ENCODE measurements at places on chromosomes 4 and X.

GRCh38 chr4:13441506-13441905 is 42.6 kb downstream of the RAB28 start:
- no peak for DNase-seq

- DNase-seq: no peak
Observed at GRCh38 chrX:120228187-120228908, 22.3 kb upstream of the ZBTB33 start.

GRCh38 chr4:137420901-137421396 is 111.3 kb downstream of the PCDH18 start:
- no peak for DNase-seq

- no peak for DNase-seq
Observed at GRCh38 chrX:19212037-19212436, 89.8 kb upstream of the ADGRG2 start.

GRCh38 chrX:41526925-41527324 is 79.8 kb downstream of the NYX start:
- no peak for DNase-seq

GRCh38 chr4:138190452-138190858 is 51.7 kb downstream of the SLC7A11 start:
- no peak for DNase-seq

- no peak for DNase-seq
Observed at GRCh38 chr4:124803641-124804040, 91.1 kb upstream of the ANKRD50 start.

GRCh38 chrX:7889680-7890079 is 37.5 kb downstream of the PNPLA4 start:
- no peak for DNase-seq

- DNase-seq: peak; percentile 48
Observed at GRCh38 chrX:123803331-123803983, 56.4 kb upstream of the XIAP start.

DNA sequence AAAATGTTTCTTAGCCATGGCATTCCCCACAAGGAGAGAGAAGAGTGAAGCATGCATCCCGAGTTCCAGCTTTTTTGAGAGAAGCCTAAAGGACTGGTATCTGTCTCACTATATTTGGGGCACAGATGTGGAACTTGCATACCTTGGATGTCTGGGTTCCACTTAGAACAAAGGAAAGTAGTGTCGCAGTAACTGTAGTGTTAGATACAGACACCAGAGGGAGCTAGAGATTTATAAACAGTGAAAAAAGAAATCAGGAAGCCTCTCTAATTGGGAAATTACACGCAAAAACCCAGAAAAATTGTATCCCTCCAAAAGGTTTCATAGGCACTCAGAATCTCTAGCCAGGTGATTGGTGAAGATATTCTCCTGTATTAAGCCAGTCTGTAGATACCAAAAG is 34.4 kb downstream of the AGTR2 start:
- no peak for DNase-seq

DNA sequence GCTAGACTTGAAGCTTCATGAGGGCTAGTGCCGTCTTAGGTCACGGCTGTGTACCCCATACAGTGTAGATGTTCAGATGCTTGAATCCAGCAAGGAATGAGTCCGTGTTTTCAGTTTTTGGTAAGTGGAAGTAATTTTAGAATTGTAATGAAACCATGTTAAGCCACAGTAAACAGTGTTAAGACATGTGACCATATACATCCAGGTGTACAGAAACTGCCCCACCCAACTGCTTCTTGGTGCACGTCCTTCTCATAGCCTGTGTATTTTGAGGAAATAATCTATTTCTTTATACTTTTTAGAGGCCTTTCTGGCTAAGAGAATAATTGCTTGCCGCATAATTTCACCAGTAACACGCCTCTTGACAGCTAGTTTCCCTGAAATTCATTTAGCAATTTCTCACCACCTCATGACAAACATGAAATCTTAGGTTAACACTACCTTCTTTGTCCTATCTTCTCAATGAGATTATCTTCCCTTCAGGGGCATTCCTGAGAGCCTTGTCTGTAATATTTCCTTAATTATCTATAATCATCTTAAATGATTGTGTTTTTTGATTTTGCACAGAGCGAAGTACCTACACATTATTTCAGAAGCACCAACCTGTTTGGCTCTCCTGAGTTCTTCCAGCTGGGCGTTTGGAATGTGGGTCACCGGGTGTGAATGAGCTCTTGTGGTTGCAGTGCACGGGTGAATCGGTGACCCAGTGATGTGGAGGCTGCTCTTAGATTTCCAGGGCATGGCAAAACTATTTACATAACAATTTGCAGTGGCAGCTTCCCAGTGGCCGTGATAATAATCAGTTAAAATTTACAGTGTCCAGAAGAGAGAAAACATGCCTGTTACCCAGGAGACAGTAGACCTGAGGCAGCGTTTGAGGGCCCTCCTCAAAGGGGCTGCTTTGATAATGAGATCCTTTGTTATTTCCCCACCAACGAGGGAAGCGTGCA is 50.2 kb upstream of the TADA2B start:
- DNase-seq: no peak

- DNase-seq: no peak
Observed at GRCh38 chr4:14269824-14270223, 642.3 kb upstream of the BOD1L1 start.

DNA sequence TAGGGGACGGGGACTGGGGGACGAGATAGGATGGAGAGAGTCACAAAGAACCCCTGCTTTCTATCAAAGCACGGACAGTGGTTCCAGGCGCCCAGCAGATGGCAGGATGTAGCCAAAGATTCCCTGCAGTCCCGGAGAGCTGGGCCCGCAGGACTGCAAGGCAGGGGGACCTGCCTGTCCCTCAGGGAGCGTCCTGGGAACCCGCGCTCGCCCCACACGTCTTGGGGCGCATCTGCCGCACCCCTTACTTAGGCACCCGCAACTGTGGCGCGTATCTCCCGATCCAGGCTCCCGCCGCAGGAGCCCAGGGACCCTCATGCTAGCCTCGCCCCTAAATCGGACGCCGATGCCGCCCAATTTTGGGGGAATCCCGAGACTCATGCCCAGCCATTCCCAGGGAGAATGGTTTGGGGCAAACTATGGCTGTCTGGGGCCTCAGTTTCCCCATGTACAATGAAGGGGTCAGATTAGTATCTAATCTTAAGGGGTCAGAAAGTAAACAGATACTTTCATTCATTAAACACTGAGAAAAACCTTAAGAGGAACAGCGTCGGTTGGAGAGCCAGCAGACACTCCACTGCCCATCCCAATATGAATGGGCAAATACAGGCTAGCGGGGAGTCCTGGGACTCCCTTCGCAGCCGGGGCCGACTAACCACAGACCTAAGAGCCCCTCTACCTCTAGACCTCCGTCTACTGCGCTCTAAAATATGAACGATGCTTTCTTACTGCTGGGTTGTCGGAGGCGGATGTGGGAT is 581 bp upstream of the STK32B start:
- peak; percentile 6 for DNase-seq

GRCh38 chr4:184821242-184821641 is 4.5 kb downstream of the ACSL1 start:
- no peak for DNase-seq

DNA sequence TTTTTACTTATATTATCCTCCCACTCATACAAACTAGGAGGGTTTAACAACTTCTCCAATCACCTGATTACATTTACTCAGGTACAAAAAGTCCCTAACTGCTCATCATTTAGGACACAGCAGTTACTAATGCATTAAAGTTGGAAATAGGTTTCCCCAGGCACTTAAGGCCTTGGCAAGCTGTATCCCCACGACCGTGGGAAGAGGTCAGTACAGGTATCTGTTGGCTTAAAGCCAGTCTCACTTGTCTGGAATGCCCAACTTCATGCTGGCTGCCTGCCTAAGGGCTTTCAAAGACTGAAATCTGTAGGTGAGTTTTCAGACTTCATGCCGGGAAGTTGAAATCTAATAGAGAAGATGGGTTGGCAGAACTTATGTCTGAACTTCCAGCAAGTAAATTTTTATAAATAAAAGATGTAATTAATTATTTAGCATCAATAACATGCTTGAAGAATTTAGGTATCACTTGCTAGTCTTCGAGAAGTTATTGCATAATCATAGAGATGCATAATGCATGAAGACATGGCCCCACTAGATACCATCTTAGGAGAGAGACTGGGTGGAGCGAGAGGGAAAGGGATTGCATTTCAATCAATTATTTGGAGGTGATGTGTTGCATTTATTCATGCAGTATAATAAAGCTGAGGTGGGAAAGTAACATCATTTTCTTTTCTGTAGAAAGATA is 54.2 kb downstream of the SCD5 start:
- no peak for DNase-seq

GRCh38 chr4:188161167-188161566 is 21.9 kb downstream of the TRIML1 start:
- no peak for DNase-seq

DNA sequence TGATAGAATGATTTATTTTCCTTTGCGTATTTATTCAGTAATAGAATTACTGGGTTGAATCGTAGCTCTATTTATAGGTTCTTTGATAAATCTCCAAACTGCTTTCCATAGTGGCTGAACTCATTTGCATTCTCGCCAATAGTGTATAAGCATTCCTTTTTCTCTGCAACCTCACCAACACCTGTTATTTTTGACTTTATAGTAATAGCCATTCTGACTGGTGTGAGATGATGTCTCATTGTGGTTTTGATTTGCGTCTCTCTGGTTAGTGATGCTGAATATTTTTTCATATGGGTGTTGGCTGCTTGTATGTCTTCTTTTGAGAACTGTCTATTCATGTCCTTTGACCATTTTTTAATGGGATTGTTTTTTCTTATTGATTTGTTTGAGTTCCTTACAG is 160.7 kb downstream of the MID1IP1 start:
- DNase-seq: no peak

DNA sequence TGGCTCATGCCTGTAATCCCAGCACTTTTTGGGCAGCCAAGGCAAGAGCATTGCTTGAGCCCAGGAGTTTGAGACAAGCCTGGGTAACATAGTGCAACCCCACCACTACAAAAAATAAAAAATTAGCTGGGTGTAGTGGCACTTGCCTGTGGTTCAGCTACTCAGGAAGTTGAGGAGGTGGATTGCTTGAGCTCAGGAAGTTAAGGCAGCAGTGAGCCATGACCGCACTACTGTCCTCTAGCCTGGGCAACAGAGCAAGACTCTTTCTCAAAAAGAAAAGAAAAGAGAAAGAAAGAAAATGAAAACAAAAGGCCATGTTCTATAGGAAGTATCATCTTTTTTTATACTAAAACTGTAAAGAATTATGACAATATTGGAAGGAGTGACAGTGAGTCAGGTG is 38.5 kb downstream of the NEK1 start:
- DNase-seq: no peak

- no peak for DNase-seq
Observed at GRCh38 chr4:128715616-128716015, 93.9 kb upstream of the JADE1 start.

GRCh38 chrX:12814420-12814819 is 23.2 kb downstream of the PRPS2 start:
- DNase-seq: peak; percentile 30

DNA sequence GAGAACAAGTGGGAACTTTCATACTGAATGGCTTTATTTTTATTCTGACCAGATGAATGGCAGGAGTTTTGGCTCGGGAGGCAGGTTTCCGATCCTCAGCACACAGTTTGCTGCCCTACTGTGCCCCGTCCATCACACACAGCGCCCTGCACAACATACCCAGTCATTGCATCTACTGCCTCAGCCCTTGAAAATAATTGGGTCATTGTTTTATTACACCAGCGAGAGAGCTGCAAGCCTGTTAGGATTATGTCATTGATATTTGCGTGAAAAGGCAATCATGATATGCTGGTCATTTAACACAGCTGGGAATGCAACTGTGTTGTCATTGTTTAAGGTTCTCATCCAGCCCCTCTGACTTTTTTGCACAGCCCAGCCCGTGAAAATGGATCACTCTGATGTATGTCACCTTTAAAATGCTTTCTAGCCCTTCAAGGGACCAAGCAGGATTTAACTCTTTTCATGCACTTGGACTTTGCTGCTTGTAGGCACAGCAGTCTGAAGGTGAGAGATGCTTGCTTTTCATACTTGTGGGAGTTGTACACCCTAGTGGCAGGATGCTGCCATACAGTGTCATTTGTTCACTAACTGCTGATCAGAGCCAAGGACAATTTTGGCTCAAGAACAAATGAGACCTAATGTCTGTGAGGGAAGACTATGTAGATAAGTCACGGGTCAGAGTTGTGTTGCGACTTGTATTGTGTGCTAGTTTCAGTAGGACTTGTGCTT is 62.3 kb downstream of the RTL9 start:
- DNase-seq: no peak

DNA sequence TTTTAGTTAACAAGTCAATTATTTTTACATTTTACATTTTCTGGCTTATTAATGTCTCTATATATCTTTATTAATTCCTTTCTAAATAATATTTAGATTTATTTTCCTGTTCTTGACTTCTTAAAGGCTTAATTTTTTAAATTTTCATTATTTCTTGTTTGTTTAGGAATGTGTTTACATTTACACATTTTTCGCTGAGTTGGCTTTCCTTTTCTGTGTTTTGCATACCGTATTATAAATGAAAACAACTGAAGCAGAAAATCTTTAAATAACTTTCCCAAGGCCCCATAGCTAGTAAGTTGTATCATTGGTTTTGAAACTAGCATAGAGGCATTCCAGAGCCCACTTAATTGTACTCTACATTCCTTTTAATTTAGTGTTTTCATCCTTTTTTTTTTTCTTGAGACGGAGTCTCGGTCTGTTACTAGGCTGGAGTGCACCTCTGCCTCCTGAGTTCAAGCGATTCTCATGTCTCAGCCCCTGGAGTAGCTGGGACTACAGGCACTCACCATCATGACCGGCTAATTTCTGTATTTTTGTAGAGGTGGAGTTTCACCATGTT is 261.6 kb downstream of the IQCM start:
- DNase-seq: no peak

GRCh38 chrX:40109288-40110008 is 11.7 kb upstream of the BCOR start:
- no peak for DNase-seq

DNA sequence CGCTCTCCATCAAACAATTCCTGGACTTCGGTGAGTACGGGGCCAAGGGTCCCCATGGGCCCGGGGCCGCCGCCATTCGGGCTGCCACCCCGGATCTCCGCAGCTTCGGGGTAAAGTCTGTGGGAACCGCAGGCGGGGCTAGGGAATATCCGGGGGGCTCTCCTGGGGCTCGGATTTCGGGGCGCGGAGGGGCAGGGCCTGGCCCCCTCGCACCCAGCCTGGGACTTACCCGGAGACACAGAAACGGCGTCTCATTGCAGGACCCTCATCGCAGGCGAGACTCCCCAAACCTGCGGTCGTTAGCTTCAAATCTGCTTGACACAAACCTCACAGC is 413 bp downstream of the PDK3 start:
- DNase-seq: no peak

GRCh38 chr4:42953321-42953720 is 60.8 kb downstream of the GRXCR1 start:
- no peak for DNase-seq

- DNase-seq: no peak
Observed at GRCh38 chr4:74474345-74475090, 29.6 kb downstream of the AREG start.

DNA sequence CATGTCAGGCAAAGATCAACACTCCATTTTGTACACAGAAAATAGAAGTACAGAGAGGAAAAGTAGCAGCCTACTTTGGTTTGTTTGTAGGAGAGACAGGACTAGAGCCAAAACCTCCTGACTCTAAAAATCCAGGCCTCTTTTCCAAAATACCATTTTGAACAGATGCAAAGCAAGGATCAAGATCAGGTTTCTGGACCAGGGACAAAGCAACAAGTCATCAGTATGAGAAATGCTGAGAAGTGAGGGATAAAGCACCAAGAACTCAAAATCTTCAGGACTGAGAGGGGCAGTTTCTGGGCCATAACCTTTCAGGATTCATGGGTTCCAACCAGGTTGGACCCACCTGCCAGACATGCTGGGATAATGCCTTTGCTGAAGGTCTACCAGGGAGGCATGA is 36.6 kb upstream of the MBTPS2 start:
- DNase-seq: no peak

- no peak for DNase-seq
Observed at GRCh38 chr4:105859233-105859632, 36.0 kb upstream of the NPNT start.
